ENCODE measurements at places on chromosomes 6 and 20.
A peak's percentile ranks its signal among the peaks of the same experiment; 100 is the strongest.

DNA sequence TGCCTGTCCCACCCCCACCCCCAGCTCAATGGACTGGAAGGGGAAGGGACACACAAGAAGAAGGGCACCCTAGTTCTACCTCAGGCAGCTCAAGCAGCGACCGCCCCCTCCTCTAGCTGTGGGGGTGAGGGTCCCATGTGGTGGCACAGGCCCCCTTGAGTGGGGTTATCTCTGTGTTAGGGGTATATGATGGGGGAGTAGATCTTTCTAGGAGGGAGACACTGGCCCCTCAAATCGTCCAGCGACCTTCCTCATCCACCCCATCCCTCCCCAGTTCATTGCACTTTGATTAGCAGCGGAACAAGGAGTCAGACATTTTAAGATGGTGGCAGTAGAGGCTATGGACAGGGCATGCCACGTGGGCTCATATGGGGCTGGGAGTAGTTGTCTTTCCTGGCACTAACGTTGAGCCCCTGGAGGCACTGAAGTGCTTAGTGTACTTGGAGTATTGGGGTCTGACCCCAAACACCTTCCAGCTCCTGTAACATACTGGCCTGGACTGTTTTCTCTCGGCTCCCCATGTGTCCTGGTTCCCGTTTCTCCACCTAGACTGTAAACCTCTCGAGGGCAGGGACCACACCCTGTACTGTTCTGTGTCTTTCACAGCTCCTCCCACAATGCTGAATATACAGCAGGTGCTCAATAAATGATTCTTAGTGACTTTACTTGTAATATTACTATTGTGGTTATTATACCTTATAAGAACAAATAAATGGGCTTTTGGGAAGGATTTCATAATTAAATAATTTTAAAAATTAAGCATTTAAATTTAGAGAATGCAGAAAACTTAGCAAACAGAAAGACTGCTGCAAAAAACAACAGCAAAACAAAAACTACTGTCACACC is 8.4 kb downstream of the CDKN1A start:
- no peak for DNase-seq

- DNase-seq, result no peak
Observed at GRCh38 chr20:15570156-15570555, 1003.1 kb downstream of the KIF16B start.

GRCh38 chr6:126804332-126805064 is 314.0 kb upstream of the RSPO3 start:
- DNase-seq, result peak; percentile 74

DNA sequence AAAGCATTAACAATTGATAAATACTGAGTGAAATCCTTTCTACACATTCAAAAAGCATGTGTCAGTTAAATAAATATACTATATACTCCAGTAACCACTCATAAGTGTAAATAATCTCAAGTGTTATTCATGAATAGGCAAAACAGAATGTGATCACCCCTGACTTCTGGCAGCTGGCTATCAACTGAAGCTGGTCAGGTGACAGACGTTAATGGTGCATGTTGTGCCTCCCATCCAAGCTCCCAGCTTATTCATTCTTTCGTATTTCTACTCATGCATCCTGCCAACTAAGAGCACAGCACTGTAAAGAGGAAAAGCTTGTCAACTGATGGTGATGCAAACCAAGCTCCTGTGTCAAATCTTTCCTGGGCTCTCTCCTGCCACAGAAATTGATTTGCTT is 7.7 kb downstream of the PSMB1 start:
- DNase-seq, result no peak

- peak; percentile 58 for DNase-seq
Observed at GRCh38 chr6:29651413-29652197, 5.3 kb upstream of the MOG start.

- peak; percentile 69 for DNase-seq
Observed at GRCh38 chr6:163392533-163392932, 22.0 kb upstream of the QKI start.

DNA sequence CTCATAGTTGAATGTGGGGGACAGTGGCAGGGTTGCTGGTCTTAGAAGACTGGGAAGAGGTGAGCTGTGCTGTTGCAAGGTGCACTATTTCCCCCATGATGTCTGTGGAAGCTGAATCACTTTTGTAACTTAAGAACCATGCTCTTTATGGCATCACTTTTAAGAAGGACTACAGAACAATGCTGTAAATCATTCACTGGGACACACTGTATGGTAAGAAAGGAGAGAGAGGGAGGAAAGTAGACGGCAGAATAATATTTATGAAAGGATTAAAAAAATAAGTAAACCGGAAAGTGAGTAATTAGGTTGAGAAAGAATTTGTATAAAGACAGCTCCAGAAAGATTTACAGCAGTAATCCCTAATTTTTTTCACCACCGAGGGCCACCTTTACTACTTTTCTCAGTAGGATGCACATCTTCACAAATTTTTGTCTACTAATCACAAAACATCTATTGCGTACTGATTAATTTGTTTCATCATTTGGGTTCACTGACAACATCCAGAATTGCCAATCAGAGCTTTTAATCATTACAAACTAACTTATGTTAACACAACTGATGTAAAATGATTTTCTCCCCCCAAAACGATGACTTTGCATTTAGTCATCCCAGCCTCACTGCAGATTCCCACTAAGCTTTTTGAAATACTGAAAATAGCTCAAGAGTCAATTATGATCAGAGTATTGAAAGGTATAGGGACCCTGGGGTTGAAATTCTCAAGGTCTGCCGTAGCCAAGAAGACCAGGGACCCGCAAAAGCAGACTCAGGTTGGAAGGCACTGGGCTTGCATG is 560.7 kb upstream of the NOX3 start:
- DNase-seq, result no peak

DNA sequence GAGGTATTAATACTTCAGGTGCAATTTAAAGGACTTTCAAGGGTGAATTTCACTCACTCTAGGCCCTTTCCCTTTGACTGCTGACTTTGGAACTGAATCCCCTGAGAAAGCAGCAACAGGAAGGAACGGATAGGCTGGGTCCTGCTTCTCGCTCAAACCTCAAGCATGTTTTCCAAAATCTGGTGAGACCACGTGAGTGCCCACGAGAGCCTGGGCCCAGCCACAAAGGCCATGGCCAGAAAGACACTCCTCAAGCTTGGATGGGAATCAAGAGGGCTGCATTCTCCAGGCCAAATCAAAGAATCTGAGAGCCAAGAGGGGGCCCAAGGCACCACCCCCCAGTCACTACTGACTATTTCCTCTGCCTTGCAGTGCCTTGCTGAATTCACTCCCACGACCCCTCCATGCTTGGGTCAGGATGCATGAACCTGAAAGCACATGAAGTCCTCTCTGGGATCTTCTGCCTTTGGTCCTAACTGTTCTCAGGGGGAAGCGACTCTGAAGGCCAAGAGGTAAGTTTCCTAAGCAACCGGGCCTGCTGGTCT is 146.1 kb downstream of the NFATC2 start:
- DNase-seq, result no peak

DNA sequence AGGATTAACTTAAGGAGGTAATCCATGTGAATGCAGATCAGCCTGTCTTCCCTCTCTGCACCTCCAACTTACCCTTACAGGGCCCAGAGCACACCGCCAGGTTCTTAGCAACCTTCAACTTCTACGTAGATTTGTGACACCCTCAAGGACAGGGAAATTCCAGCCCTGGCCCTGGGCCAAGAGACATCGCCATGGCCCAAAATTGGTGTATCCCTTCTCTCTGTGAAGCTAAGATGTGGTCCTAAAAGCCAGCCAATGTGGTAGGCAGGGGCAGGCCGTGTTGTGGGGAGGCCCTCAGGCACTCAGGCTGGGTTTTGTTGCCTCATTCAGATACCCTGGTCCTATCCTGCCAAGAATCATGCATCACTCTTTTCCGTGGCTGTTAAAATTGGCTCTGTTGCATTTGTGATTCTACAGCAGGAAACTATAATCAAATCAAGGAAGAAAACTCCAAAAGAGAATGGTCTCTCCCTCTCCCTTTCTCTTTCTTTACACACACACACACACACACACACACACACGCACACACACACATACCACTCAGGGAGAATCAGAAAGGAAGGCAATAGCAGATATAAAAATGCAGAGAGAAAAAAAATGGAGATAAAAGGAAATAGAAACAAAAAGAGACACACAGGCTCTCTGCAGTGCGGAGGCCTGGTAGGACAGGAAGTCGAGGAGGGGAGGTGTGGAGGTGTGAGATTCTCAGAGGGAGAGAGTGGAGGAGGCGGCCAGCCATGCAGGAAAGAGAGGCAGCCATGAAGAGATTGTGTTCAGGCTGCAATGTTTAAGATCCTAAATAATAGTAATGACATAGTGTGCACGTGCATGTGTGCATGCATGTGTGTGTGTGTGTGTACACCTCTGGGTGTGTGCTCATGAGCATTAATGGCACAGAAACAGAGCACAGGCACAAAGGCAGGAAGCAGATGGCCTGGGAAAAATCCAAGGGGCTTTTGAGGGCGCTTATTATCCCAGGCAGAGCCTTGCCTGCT is 201.8 kb upstream of the LRFN2 start:
- DNase-seq, result peak; percentile 52

DNA sequence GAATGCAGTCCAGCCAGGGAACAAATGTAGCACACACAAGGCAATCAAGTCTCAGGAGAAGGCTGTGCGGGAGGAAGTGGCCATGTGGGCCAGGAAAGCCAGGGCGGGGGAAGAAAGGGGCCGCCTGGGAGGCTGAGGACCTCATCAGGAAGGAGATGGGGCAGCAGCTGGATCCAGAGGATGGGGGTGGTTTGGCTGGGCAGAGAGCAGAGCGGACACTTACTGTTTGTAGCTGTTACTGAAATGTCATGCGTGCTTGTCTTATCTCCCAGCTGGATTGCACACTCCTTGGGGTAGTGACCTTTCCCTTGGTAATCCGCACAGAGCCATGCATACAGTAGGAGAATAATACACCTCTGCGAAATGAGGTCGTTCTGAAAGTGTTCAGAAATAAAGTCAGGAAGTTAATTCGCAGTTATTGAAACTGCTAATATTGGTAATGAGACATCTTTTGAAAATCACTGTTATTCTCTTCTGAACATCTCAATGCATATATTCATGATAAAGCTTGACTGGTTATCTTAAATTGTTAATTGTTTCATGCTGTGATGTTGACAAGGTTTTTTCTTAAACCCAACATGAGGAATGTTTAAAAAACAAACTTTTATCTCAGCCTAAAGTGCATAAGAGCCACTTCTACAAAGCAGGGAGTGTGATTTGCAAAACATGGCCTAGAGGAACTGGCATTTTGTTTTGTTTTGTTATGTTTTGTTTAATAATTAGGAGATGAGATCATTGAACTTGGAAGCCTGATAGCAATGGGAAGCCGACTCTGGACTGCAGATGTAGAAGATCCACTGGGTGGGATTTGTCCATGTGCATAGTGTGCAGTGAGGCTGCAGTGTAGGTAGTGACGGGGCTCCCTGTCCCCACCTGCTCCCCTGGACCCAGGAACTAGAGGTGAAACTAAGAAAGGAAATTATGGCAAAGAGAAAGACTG is 18.0 kb upstream of the MAP3K4 start:
- DNase-seq, result peak; percentile 72

Data from fibroblast of pulmonary artery (primary cell).